ENCODE measurements at places on chromosomes 3 and 15.

DNA sequence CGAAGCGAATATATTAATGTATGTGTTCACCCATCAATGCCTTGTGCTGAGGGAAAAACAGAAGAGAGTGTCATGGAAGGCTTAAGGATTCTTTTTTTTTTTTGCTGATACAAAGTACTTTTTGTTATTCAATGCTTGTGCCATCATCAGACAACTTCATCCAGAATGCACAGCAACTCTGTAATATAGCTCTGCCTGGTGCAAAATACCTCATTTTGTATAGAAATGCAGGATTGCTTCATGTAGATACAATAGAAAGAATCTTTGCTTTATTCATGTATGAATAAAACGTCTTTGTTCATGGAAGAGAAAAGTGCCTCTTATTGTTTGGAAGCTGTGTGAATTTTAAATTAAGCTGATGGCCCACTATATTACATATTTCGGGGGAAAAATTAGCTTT lies 62.9 kb downstream of the SH3GL3 start:
- DNase-seq = peak; percentile 80

- no peak for DNase-seq
Measured at GRCh38 chr3:20683910-20684309, 497.9 kb upstream of the SGO1 start.

DNA sequence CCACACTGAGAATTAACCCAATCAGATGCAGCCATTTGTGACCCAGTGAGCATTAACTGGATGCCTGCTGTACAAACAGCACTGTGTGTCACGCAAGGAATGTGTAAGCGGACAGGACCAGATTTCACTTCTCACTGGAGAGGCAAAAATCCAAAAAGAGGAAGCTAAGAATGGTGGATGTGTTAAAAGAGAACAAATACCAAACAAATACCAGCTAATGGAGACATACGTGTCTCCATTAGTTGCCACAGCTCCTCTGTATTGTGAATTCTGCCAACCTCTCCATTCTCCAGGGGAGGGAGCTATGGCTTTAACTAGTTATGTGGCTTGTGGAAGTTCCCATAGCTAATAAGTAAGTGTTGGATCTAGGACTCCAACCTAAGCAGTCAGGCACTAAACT lies 2.6 kb downstream of the LTF start:
- DNase-seq = no peak

DNA sequence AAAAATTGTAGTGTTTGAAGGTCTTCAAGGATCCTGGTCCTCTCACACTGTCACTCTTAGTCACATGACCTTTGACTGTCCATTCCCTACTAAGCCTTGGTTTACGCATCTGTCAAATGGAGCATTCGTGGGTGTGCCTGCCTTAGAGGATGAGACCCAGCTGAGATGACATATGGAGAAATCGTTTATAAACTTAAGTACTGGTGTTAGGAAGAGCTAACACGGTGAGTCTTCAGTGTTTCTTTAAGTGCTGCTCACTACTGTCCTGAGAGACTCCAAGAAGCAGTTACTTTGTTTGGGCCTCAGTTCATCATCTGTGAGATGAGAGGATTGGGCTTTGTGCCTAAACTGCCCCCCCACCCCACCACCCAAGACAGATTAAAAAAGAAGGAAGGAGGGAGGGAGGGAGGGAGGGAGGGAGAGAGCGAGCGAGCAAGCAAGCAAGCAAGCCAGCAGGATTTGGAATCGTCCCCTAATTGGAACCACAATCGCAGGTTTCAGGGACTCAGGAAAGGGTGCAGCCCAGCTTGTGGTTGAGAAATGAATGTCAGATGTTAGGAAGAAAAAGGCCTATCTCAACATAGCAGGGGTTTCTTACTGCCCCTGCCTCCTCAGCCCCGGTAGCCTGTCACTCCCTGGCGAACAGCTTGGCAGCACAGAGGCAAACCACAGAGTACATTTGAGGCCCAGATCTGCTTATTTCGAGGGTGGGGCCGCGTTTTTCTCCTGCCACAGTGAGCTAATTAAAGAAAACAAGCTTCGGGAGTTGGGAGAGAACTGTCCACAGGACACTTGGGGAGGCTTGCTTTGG lies 32.7 kb downstream of the SMAD3 start:
- no peak for DNase-seq

DNA sequence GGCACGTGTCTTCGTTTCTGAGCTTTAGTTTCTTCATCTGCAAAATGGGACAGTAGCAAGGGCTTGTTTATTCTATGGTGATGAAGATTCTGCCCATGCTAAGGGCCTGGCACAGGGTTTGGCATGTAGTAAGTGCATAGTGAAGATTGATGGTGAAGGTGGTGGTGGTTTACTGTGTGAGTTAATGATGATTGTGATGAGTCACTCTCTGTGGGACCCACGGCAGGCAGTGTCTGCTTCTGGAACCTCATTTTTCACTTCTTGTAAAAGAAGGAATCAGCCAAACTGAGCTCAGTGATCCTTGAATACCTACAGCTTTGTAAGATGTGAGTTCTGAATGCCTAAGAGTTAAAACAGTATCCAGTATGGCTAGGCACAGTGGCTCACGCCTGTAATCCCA lies 86.2 kb upstream of the LRTM1 start:
- DNase-seq = no peak

DNA sequence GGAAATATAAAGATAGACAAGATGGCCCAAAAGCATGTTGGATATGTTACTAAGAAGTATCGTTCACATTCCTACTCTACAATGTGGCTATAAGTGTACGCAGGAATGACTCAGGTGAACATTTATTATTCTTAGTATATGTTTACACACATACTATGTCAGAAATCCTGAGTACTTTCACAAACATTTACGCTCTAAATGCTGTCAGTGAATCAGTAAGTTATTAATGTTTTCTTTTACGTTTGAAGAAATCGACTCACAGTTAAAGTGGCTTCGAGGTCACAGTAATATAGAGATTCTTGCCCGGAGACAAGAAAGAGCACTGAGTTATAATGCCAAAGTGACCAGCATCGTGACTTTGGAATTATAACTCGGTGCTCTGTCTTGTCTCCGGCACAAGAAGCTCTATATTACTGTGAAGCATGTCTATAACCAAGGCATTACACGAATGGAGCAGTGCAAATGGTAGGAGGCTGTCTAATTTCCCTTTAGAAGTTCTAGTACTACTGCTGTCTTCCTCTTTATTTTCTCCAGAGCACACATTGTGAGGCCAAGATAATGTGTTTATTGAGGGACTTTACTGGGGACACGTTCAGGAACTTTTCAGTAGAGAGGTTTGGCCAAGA lies 61.8 kb upstream of the P3H2 start:
- DNase-seq = no peak

- no peak for DNase-seq
Measured at GRCh38 chr15:37619358-37620042, 314.9 kb upstream of the TMCO5A start.

- DNase-seq = no peak
Measured at GRCh38 chr3:135495891-135496290, 469.6 kb upstream of the PPP2R3A start.
